ENCODE measurements at places on chromosomes 6 and 20.

GRCh38 chr6:22613695-22614094, 44.3 kb downstream of the HDGFL1 start:
- DNase-seq: no peak

DNA sequence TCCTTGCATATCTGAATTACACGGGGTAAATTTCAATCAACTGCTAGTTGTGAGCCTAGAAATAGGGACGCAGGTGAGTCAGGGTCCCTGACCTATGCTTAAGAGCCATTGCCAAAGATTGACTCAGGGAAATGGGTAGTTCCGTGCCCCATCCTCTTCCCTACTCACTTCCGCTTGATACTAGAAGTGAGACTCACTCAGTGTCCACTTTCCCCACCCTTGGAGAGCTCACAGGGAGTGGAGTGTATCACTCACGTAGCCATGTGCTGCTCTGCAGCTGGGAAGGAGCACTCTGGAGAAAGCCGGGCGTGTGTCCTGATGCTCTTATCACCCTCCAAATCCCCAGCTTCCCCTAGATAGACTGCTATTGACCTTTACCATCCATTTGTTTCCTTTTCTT, 543 bp upstream of the MUC22 start:
- DNase-seq: no peak

- DNase-seq: no peak
Measured at GRCh38 chr6:157603314-157603940, 219.6 kb upstream of the SNX9 start.

DNA sequence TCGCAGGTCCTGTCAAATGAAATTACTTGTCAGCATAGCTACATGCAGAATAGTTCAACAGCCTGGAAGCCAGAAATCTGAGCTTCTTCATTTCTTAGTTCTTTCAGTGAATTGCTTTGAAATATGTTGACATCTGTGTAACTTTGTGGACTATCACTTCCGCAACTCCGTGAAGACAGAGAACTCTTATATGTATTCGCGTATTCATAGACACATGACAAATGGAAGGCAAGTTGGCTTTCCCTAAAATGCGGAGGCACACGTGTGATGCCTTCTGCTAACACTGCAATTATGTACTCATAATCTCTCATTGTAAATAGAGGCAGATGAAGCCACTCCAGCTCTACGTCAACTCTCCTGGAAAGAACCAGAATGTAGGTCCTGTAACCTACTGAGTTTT, 701.5 kb downstream of the PRKN start:
- DNase-seq: no peak

DNA sequence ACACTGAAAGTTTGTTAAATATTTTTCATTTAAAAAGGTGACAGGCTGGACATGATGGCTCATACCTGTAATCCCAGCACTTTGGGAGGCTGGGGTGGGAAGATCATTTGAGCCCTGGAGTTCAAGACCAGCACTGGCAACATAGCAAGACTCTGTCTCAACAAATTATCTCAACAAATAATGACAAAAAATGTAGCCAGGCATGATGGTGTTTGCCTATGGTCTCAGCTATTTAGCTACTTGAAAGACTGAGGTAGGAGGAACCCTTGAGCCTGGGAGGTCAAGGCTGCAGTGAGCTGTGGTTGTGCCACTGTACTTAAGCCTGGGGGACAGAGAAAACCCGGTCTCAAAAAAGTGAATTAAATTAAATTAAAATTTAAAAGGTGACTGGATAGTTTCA, 56.0 kb upstream of the C6orf118 start:
- DNase-seq: no peak

GRCh38 chr6:125486881-125487280, 185.1 kb upstream of the HDDC2 start:
- DNase-seq: no peak

GRCh38 chr6:159036673-159037072, 8.1 kb downstream of the TAGAP start:
- no peak for DNase-seq

GRCh38 chr6:111737065-111737521, 131.4 kb upstream of the TRAF3IP2 start:
- no peak for DNase-seq

DNA sequence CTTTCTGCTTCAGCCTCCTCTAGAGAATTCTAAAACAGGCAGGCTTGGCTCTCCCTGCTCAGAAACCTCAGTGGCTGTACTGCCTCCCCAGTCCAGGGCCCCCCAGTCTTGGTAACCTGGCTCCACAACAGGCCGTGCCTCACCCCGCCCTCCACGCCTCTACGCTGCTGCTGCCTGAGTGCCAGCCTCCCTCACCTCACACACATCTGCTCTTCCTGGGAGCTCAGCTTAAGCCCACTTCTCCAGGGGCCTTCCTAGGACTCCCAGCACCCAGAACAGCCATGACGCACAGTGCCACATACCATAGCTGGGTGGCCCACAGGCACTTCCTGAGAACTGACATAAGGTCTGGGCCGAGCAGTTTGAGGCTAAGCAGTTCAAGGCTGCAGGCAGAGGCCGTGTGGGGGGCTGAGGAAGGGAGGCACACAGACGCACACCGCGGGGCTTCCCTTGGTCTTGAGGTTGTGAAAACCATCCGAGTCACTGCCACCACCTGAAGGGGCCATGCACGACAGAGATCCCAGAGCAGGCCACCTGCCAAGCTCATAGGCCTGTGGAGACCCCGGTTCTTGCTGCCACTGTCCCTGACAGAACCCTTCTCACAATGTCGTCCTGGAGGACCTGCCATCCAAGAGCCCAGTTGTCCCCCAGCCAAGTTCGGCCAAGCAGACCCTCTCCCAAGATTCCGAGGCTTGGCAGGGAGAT, 42.6 kb downstream of the DSTN start:
- DNase-seq: no peak

DNA sequence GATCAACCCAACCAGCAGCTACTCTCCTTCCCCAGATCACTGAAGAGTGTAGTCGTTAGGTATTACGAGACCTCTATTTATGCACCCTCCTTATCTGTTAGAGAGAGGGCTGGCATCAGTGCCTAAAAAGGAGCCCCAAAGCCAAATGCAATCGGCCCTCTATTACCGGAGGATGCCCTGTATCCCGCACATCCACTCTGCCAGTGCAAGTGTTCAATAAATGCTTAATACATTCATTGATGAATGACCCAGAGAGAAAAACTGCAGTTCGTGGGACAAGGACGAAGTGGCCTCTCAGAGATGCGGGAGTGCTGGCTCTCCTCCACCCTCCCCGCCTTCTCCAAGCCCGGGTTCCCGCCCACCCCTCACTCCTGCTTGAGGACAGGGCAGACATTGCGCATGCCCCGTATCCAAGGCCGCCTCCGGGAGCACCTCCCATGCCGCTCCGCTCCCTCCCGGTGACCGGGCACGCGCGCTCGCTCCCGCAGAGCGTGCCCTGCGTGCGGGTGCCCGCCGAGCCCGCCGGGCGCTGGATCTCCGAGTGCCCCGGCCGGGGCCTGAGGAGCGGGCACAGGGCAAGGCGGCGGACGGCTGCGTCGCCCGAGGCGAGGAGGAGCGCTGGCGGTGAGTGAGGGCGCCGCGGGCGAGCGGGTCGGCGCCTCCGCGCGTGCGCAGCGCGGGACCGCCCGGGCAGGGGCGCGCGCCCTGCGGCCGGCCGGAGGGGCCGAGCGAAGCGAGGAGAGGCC, 27.2 kb upstream of the BTBD3 start:
- no peak for DNase-seq

- DNase-seq: no peak
Measured at GRCh38 chr20:38973645-38974044, 11.5 kb downstream of the DHX35 start.

DNA sequence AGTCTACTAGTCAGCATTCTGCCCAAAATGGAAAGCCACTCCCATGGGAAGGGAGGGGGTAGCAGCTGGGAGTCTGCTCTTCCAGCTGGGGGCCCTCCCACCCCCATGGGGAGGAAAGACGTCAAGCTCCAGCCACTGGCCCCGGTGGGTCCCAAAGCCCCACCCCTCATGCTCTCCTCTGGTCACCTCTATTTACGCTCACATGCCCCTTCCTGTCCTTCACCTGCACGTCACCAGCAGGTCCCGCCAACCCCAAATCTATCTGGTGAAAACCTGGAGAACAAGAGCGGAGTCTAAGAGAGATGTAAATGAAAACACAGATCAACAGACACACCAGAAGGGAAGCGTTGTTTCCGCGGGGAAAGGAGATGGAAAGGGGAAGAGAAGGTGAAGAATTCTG, 30.0 kb upstream of the ZBP1 start:
- DNase-seq: no peak

DNA sequence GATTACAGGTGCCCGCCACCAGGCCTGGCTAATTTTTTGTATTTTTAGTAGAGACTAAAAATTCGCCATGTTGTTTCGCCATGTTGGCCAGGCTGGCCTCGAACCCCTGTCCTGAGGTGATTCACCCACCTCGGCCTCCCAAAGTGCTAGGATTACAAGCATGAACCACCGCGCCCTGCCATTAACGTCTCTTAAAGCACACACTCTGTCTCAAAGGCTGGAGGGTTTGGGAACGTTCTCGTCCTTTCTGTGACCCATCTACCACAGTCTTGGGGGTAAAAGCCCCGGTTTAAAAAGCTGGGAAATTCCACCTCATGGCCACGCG, 57.8 kb upstream of the ARID1B start:
- no peak for DNase-seq

GRCh38 chr20:43138061-43138770, 51.5 kb downstream of the PTPRT start:
- no peak for DNase-seq

GRCh38 chr6:24910331-24910960, 25.3 kb downstream of the RIPOR2 start:
- no peak for DNase-seq

All from T follicular helper cell (primary cell).